Stimulated activated CD8-positive, alpha-beta memory T cell treated with anti-CD3 and anti-CD28 coated beads, Interleukin-12 subunit alpha, Interleukin-12 subunit beta, amount 100 ng/mL, for 1 hour (primary cell): ENCODE measurements at places on chromosomes 3 and 15.

- no peak for DNase-seq
These were observed 6.1 kb downstream of the IL17RD start for GRCh38 chr3:57158813-57159738.

DNA sequence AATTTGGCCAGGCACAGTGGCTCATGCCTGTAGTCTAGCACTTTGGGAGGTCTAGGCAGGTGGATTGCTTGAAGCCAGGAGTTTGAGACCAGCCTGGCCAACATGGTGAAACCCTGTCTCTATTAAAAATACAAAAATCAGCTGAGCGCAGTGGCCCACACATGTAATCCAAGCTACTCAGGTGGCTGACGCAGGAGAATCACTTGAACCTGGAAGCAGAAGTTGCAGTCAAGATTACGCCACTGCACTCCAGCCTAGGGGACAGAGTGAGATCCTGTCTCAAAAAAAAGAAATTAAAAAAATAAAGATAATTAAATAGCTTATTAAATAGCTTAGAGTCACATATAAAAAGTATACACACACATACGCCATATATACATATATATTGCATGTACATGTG is 3.7 kb upstream of the TIPARP start:
- DNase-seq = no peak

DNA sequence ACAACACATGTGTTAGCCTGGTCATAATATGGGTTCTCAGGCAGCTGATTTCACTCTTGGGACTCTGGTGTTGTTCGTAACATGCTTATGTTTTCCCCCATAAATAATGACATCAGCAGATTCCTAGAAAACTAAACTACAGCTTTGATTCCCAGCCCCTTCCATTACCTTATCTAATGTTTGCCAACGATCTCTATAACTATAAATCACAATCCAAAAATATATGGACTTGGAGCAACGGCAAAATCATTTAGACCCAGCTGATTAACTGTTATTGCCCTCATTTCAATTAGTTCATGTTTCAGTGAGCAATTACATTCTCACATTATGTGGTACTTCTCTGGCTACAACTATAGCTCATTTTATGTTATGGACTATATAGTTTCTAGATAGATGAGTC is 531.3 kb downstream of the MAGI1 start:
- DNase-seq = no peak

GRCh38 chr3:52104684-52105640 is 48.6 kb upstream of the DUSP7 start:
- DNase-seq = no peak

DNA sequence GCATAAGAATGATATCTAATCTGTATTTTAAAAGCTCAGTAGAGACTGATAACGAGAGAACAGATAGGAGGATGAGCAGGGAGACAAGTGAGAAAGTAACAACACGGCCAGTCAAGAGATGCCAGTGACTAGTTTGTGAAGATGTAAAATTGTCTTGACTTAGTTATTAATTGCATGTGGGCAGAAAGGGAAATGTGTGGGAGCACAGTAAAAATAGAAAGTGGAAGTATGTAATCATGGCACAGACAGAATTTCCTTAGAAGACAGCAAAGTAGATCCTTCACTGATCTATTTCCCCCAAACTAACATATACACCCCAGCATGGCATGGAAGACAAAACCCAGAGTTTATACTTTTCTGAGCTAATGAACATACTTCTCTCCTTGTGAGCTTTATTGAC is 344.5 kb downstream of the FGF12 start:
- no peak for DNase-seq

GRCh38 chr3:194103983-194104751 is 31.8 kb upstream of the HES1 start:
- no peak for DNase-seq
